ENCODE measurements at places on chromosomes 2 and 18.

DNA sequence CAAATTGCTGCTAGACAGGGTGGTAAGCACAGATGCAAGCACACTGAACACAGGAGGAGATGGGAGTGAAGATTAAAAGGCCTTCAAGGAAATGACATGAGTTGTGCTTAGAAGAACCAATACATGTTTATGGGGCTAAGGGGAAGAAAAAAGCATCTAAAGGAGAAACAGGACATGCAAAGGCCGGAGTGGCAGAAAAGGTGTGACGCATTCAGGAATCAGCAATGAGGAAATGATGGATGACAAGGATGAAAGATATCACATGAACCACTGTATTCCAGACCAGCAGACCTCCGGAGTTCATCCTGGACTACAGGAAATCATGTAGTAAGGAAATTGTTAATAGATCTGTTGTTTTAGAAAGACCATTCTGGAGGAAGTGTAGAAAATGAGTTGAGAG is 42.8 kb downstream of the PPP4R1 start:
- DNase-seq: no peak

DNA sequence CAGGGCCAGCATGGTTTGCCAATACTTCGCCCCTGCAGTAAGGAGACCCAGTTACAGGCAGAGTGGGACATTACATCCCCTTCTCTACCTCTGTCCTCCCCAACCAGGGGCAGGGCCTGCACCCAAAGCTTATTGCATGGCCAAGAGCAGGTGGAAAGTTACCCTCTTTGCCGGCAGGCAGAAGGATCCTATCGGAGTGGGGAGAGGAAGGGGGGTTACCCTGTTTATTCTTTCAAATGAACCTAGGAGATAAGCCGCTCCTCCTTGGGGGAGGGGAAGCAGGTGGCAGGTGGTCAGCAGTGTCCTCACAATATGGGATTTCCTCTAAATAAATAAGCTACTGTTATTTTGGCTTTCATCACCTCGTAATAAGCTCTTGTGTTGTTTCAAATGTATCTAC is 53.9 kb downstream of the SPATS2L start:
- no peak for DNase-seq

DNA sequence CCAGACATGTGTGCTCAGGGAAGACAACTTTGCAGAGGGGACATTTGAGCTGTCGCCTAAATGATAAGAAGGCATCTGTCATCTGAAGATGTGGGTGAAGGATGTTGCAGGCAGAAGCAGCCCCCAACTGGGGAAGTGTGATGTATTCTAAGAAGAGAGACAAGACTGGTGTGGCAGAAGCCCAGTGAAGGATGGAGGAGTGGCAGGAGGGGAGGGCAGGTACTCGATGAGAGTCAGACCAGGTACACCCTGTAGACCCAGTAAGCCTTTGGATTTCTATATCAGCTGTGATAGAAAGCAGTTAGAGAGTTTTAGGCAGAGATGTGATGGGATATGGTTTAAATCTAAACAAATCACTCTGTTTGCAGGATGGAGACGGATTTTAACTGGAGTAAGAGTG is 19.2 kb downstream of the SLC14A2 start:
- DNase-seq: no peak

- no peak for DNase-seq
Observed at GRCh38 chr2:30732876-30733275, 74.4 kb downstream of the CAPN13 start.

DNA sequence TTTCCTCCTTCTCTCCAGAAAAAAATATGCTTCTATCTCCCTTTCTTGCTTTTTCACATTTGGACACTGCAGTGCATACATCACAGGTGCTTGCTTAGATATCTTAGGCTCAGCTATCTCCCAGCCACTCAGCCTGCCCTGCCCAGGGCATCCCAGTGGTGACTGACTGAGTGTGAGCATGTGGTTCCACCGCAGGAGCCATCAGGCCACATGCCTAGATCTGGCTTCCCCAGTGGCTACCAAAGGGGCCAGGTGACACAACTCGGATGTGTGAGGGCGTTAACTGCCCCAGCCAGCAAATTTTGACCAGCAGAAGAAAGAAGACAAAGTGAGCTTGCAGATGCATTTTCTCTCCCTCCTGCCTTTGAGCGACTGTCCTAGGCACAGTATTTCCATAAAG is 25.5 kb downstream of the SP5 start:
- DNase-seq: no peak

DNA sequence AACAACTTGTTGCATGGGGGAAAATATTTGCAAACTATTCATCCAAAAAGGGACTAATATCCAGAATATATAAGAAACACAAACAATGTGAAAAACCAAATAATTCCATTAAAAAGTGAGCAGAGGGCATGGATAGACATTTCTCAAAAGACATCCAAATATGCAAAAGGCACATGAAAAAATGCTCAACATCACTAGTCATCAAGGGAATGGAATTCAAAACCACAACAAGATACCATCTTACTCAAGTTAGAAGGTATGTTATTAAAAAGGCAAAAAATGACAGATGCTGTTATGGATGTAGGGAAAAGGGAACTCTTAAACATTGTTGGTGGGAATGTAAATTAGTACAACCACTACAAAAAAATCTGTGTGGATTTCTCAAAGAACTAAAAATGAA is 396.5 kb downstream of the CCDC85A start:
- no peak for DNase-seq

DNA sequence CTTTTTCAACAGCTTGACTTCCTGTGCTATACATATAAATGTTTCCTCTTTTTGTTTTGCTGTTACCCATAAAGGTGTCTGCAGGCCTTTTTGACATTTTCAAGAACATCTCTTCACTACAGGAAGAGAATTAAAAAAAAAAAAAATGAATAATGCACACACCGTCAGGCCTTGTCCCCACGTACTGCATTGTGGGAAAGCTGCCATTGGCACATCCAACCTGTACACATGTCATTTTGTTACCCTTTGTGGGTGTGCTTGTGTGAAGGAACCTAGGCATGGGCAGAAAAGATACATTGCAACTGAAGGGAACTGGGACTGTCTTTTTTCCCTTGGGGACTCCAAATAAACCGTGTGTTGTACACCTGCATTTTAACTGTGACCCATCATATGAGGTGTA is 16.8 kb upstream of the TMEM37 start:
- DNase-seq: no peak

DNA sequence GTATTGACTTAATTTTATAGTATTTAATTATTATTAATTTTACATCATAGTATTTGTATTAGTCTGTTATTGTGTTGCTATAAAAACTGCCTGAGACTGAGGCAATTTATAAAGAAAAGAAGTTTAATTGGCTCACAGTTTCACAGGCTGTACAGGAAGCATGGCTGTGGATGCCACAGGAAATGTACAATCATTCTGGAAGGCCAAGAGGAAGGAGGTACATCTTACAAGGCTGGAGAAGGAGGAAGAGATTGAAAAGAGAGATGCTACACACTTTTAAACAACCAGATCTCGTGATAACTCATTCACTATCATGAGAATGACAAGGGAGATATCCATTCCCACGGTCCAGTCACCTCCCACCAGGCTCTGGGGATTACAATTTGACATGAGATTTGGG is 2019.4 kb upstream of the PIK3C3 start:
- DNase-seq: no peak
